ENCODE measurements at places on chromosomes 5 and 9. TPM values are rescaled to one million over a fixed set of nuclear protein-coding genes. Genes with fewer than 3 reads are reported as not detected.

The SOHLH1 gene
- not detected for total RNA-seq

The ANGPTL2 gene
- 0.06 TPM for total RNA-seq

The PFN3 gene
- not detected for total RNA-seq

The CDH12 gene
- not detected for total RNA-seq

The NUTM2G gene
- total RNA-seq = not detected

The PCDHGB5 gene
- total RNA-seq = 2.1 TPM

The ARAP3 gene
- 4.6 TPM for total RNA-seq

The C5orf46 gene
- not detected for total RNA-seq

The WNT8A gene
- total RNA-seq = not detected

The IFNB1 gene
- total RNA-seq = 0.23 TPM

The GLRA1 gene
- total RNA-seq = not detected

The DDX4 gene
- not detected for total RNA-seq

The IER5L gene
- total RNA-seq = 74.3 TPM

The FASTKD3 gene
- 9.4 TPM for total RNA-seq

The IQGAP2 gene
- total RNA-seq = 1.0 TPM

The LAMC3 gene
- total RNA-seq = 2.6 TPM

The PCDHB13 gene
- total RNA-seq = 0.06 TPM

The IRX4 gene
- total RNA-seq = 0.42 TPM

The HNRNPA0 gene
- 54.7 TPM for total RNA-seq

The DENND4C gene
- total RNA-seq = 20.0 TPM

The PRRT1B gene
- total RNA-seq = 0.97 TPM

The GRIN3A gene
- not detected for total RNA-seq

The FLT4 gene
- total RNA-seq = 2.5 TPM

The ABO gene
- not detected for total RNA-seq

The RUSC2 gene
- 24.6 TPM for total RNA-seq

The ORM2 gene
- total RNA-seq = not detected

The PIK3R1 gene
- 6.7 TPM for total RNA-seq

The QRFP gene
- total RNA-seq = not detected

The CERCAM gene
- total RNA-seq = 41.3 TPM

The FSTL4 gene
- total RNA-seq = 4.8 TPM

The PCDHB8 gene
- total RNA-seq = 0.25 TPM

The CDH9 gene
- total RNA-seq = not detected

The TIGD6 gene
- total RNA-seq = 6.1 TPM

The HACD4 gene
- total RNA-seq = 1.0 TPM

The MSX2 gene
- 5.9 TPM for total RNA-seq

The NELFB gene
- total RNA-seq = 41.2 TPM

The MYMK gene
- total RNA-seq = not detected

The AHRR gene
- total RNA-seq = 2.6 TPM

The PAX5 gene
- not detected for total RNA-seq

The C7 gene
- not detected for total RNA-seq

The FCN2 gene
- not detected for total RNA-seq

The PCA3 gene
- not detected for total RNA-seq

The TAF1L gene
- total RNA-seq = not detected

The PTPRD gene
- total RNA-seq = 0.49 TPM

The ARHGEF28 gene
- total RNA-seq = 15.0 TPM

The PKD2L2 gene
- not detected for total RNA-seq

The CEP72 gene
- total RNA-seq = 11.4 TPM

The F12 gene
- 25.2 TPM for total RNA-seq

The TMEM174 gene
- not detected for total RNA-seq

The C5 gene
- total RNA-seq = 11.6 TPM

The IL17B gene
- total RNA-seq = not detected

The NEURL1B gene
- 3.3 TPM for total RNA-seq

The KLF4 gene
- total RNA-seq = 17.1 TPM
